Calu3 (cell line): ENCODE measurements at places on chromosomes 12 and 14.

GRCh38 chr12:126747530-126748149, 1519.3 kb upstream of the TMEM132C start:
- no peaks in the 10 kb centered on the region for H3K4me1 ChIP-seq
- no peak overlapping the region for H3K27ac ChIP-seq
- no peak overlapping the region for H3K4me3 ChIP-seq
- no peaks in the 10 kb centered on the region for H3K27me3 ChIP-seq

DNA sequence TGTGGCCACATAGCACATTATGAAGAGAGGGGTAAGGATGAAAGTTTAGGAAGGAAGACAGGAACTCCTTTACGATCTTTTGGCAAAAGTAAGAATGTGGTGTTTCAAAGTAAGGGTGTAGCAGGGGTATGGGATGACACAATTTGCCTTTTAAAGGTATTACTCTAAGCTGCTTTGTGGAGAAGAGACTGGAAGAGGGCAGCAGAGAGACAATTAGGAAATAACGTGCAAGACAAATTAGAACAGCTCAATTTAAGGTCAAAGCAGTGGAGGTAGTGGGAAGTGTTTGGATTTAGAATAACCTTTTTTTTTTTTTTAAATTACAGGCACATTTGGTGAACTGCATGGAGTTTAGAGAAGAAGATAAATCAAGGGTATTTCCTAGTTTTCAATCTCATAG, 342.6 kb downstream of the NOVA1 start:
- H3K27me3 ChIP-seq = no peaks in the 10 kb centered on the region
- H3K27ac ChIP-seq = no peak overlapping the region
- DNase-seq = no peak
- no peak overlapping the region for H3K4me3 ChIP-seq

GRCh38 chr12:85642808-85643207, 193.4 kb downstream of the RASSF9 start:
- DNase-seq = no peak
- H3K27me3 ChIP-seq = no peaks in the 10 kb centered on the region
- H3K36me3 ChIP-seq = no peaks in the 10 kb centered on the region
- H3K4me1 ChIP-seq = no peaks in the 10 kb centered on the region

DNA sequence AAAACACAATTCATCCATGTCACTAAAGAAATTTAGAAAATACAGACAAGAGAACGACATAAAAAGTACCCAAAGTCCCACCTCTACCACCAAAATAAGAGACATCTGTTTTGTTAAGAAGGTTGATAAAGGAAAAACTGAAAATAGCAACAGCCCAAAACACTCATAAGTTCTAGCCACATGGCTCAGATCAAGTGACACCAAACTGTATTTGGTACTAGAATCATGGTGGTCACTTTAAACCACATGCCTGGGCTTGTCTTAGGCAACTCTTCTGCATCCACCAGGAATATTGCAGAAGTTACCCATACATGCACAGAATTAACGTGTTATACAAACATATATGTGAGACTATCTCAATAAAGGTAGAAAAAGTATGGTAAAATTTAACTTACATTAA, 78.2 kb upstream of the GTF2A1 start:
- no peaks in the 10 kb centered on the region for H3K27me3 ChIP-seq
- H3K27ac ChIP-seq = no peak overlapping the region
- H3K36me3 ChIP-seq = peaks cover 9% of the 10 kb centered on the region
- H3K4me3 ChIP-seq = no peak overlapping the region
- DNase-seq = no peak

GRCh38 chr12:19800884-19801283, 361.6 kb downstream of the AEBP2 start:
- DNase-seq = no peak
- no peaks in the 10 kb centered on the region for H3K36me3 ChIP-seq
- no peaks in the 10 kb centered on the region for H3K27me3 ChIP-seq

GRCh38 chr12:112238441-112238840, 113.1 kb downstream of the TRAFD1 start:
- no peak overlapping the region for H3K4me3 ChIP-seq
- no peaks in the 10 kb centered on the region for H3K27me3 ChIP-seq
- H3K4me1 ChIP-seq = no peaks in the 10 kb centered on the region
- H3K36me3 ChIP-seq = peaks cover 16% of the 10 kb centered on the region
- DNase-seq = no peak
- no peak overlapping the region for H3K27ac ChIP-seq

- H3K27ac ChIP-seq = no peak overlapping the region
- no peaks in the 10 kb centered on the region for H3K4me1 ChIP-seq
Observed at GRCh38 chr12:10557766-10558165, 52.1 kb downstream of the EIF2S3B start.

- DNase-seq = no peak
- no peaks in the 10 kb centered on the region for H3K27me3 ChIP-seq
- no peak overlapping the region for H3K27ac ChIP-seq
Observed at GRCh38 chr14:24927809-24928208, 122.1 kb downstream of the STXBP6 start.

GRCh38 chr14:99854831-99855230, 61.6 kb downstream of the EML1 start:
- no peak overlapping the region for H3K4me3 ChIP-seq
- no peaks in the 10 kb centered on the region for H3K36me3 ChIP-seq
- DNase-seq = no peak

DNA sequence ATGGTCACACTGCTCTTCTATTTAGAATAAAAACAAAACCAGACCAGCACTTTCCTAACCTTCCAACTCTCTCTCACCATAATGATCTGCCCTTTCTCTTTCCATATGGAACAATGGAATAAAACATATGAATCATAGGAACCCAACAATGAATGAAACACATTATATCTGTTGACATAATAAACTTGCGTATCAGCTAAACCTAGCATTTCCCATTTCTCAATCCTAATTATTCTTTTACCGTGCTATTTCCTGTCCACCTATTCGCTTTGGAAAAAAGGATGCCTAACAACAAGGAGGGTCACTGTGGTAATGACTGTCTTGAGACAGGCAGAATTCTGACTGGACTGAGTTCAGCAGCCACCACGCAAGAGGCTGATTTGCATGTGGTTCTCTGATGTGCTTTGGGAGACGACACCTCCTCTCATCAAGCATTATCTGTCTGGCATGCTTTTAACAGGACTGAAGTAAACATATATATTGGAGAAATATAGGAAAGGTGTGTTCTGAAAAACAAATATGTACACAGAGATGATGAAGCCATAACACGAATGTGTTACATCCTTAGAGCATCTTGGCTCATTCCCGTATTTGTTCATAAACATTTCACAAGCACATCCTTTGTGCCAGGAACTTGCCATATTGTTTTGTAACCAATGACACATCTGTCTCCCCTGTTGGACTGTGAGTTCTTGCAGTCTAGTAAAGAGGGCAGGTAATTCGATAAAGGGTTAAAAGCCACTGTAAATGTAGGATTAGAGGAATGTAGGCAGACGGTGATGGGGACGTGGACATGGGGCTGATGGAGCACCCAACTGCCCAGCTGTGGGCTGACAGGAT, 87.7 kb downstream of the PTPRB start:
- H3K27me3 ChIP-seq = no peaks in the 10 kb centered on the region
- no peak overlapping the region for H3K4me3 ChIP-seq
- peaks cover 31% of the 10 kb centered on the region for H3K36me3 ChIP-seq
- H3K4me1 ChIP-seq = no peaks in the 10 kb centered on the region
- H3K27ac ChIP-seq = no peak overlapping the region

- DNase-seq = no peak
- no peak overlapping the region for H3K4me3 ChIP-seq
- H3K27me3 ChIP-seq = peaks cover 71% of the 10 kb centered on the region
- no peaks in the 10 kb centered on the region for H3K36me3 ChIP-seq
- H3K27ac ChIP-seq = no peak overlapping the region
- no peaks in the 10 kb centered on the region for H3K4me1 ChIP-seq
Observed at GRCh38 chr12:1914114-1914911, 4.1 kb downstream of the CACNA2D4 start.

DNA sequence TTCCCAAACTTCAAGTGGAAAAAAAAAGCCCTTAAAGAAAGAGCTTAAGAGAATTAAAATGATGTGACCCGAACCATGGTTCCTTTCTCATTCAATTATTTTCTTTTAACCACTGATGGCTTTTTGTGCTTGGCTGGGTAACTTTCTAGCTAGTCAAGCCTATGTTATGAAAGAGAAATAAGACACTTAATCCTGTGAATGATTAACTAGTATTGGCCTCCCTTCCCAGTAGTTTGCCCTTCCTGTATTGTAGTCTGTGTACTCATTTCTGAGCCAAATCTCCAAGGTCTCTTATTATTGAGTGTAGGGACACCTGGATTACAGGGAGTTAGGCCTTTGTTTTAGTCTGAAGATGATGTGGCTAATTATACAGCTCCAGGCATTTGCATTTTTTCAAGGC, 353.0 kb downstream of the RAD51B start:
- DNase-seq = no peak
- H3K36me3 ChIP-seq = peaks cover 8% of the 10 kb centered on the region
- no peaks in the 10 kb centered on the region for H3K27me3 ChIP-seq
- H3K4me3 ChIP-seq = no peak overlapping the region
- peak overlapping the region; percentile 99 for H3K27ac ChIP-seq

GRCh38 chr12:72612171-72612570, 340.0 kb downstream of the TRHDE start:
- DNase-seq = no peak
- no peaks in the 10 kb centered on the region for H3K36me3 ChIP-seq
- H3K27ac ChIP-seq = peak overlapping the region; percentile 9
- H3K4me1 ChIP-seq = no peaks in the 10 kb centered on the region
- H3K27me3 ChIP-seq = no peaks in the 10 kb centered on the region

- H3K27ac ChIP-seq = no peak overlapping the region
- no peak for DNase-seq
- no peaks in the 10 kb centered on the region for H3K4me1 ChIP-seq
- no peaks in the 10 kb centered on the region for H3K36me3 ChIP-seq
- no peak overlapping the region for H3K4me3 ChIP-seq
Observed at GRCh38 chr14:104462651-104463630, 116.6 kb upstream of the C14orf180 start.

- no peaks in the 10 kb centered on the region for H3K27me3 ChIP-seq
- peak overlapping the region; percentile 2 for H3K4me3 ChIP-seq
- H3K36me3 ChIP-seq = peaks cover 21% of the 10 kb centered on the region
- peak overlapping the region; percentile 86 for H3K27ac ChIP-seq
Observed at GRCh38 chr12:95004610-95005009, 1.1 kb upstream of the NDUFA12 start.

DNA sequence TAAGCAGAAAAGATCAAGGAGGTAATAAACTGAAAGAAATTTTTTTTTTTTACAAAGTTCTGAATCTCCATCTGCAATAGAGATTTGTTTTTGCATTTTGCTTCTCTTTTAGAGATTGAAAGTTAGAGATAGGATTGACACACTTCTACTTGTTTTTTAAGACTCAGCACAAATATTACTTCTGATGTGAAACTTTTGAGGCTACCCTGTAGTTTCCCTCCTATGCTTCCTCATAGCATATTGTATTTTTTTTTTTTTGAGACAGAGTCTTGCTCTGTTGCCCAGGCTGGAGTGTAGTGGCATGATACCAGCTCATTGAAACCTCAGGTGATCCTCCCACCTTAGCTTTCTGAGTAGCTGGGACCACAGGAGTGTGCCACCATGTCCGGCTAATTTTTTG, 32.1 kb upstream of the SGPP1 start:
- H3K4me3 ChIP-seq = no peak overlapping the region
- DNase-seq = no peak
- no peaks in the 10 kb centered on the region for H3K4me1 ChIP-seq

- no peak overlapping the region for H3K4me3 ChIP-seq
- H3K4me1 ChIP-seq = no peaks in the 10 kb centered on the region
- H3K27ac ChIP-seq = no peak overlapping the region
- no peak for DNase-seq
- H3K27me3 ChIP-seq = no peaks in the 10 kb centered on the region
Observed at GRCh38 chr12:100752841-100753240, 41.7 kb upstream of the ANO4 start.

- H3K4me3 ChIP-seq = no peak overlapping the region
- H3K27ac ChIP-seq = no peak overlapping the region
- H3K36me3 ChIP-seq = no peaks in the 10 kb centered on the region
- no peak for DNase-seq
- H3K4me1 ChIP-seq = no peaks in the 10 kb centered on the region
Observed at GRCh38 chr14:56720703-56721460, 89.4 kb downstream of the OTX2 start.

GRCh38 chr14:21054123-21054767, 3.4 kb upstream of the RNASE8 start:
- H3K4me1 ChIP-seq = peaks cover 21% of the 10 kb centered on the region
- no peaks in the 10 kb centered on the region for H3K27me3 ChIP-seq
- H3K36me3 ChIP-seq = no peaks in the 10 kb centered on the region
- peak overlapping the region; percentile 23 for H3K27ac ChIP-seq
- DNase-seq = peak; percentile 59
- H3K4me3 ChIP-seq = no peak overlapping the region

DNA sequence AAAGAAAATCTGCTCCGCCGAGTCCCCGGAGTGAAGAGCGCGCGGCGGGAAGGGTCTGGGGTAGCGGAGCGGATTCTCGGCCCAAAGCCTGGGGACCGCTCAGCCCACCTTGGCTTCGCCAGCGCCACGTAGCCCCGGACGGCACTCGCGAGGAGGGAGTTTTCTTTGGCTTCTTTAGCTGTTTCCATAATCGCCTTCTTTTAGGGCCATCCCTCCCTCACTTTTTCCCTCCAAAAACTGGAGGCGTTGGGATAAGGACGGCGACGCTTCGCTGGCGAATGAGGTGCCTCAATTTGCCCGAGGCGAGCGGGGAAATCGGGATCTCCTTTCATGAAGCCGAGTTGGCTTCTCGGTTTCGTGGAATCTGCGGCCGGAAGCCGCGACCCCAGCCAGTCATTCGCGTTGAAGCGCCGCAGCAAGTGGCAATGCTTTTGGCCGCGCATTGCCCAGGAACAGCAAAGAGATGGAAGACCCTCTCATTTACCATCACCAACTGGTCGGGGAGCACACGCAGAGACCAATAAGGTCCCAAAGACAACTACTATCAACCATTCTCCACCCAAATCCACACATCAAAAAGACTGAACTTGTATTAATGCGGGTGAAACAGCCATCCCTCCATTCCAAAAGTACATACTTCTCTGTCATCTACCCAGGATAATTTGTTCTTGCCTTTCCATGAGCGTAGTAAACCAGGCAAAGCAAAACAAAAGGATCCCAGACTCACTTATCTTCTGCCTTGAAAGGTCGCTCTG, 8.4 kb upstream of the SIX1 start:
- peak; percentile 10 for DNase-seq
- H3K36me3 ChIP-seq = peaks cover 13% of the 10 kb centered on the region
- no peaks in the 10 kb centered on the region for H3K4me1 ChIP-seq
- H3K4me3 ChIP-seq = peak overlapping the region; percentile 91

GRCh38 chr12:31491841-31492598, 98.9 kb downstream of the DENND5B start:
- peak overlapping the region; percentile 80 for H3K27ac ChIP-seq
- peak overlapping the region; percentile 38 for H3K4me3 ChIP-seq
- no peaks in the 10 kb centered on the region for H3K27me3 ChIP-seq
- H3K36me3 ChIP-seq = no peaks in the 10 kb centered on the region
